ENCODE measurements at places on chromosomes 2 and 18. TPM values are rescaled to one million over a fixed set of nuclear protein-coding genes. Genes with fewer than 3 reads are reported as not detected.

DNA sequence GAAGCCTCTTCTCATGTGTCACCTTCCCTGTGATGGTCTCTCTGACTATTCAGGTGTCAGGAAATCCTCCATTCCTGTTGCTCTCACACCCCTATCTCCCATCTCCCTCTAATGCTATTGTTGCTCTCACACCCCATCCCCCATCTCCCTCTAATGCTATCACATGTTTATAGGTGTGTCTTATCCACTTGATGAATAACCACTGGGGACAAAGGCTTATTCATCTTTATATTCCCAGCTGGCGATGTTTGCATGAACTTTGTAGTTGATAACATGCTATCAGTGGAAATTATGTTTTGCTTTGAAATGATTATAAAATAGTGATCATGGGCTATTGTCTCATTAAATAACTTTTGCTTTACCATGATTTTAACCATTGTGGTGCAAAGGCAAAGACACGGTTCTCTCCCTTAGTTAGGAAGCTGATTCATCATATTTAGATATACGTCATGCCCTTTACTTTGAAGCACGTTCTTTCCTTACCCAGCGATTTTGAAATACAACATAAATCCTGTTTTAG, 220.5 kb downstream of the PMAIP1 start:
- H3K36me3 ChIP-seq, result no peaks in the 10 kb centered on the region
- H3K27me3 ChIP-seq, result peaks cover 21% of the 10 kb centered on the region
- H3K4me1 ChIP-seq, result no peaks in the 10 kb centered on the region
- peak; percentile 47 for DNase-seq
- no peak overlapping the region for H3K27ac ChIP-seq
- H3K4me3 ChIP-seq, result no peak overlapping the region

The CERKL gene
- 0.31 TPM for total RNA-seq

DNA sequence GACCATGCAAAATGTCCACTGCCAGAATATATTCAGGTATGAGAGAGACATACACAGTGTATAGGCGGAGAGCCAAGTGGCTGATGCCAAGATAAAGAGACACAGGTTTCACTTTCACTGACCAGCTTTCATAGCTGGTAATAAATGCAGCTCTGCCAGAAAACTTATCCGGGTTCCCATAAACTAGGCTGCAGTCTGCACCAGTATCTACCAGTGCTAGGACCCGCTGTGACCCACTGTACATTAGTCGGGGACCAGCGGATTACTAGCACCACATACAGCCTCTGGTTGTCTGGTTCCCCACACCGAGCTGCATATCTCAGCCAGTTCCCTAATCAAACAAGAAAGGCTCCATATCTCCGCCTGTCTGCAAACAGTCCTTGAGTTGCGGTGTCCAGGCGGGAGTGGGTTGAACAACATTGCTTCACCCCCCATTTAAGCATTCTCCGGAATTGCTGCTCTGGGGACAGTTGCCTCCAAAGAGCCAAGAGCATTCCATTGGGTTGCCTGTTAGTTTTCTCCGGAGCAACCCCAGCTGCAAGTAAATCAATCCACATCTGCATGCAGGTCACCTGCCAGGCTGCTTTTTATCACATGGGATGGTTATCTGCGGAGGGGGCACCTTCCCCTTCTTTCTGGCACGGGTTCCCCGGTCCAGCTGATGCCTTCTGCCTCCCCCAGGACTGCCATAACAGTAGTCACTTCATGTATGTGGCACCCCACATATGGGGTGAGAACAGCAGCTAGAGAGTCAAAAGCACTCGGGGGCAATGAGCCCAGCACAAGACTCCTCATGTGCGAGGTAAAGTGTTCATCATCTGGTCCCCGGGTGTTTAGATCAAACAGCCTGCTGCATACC, 18.0 kb upstream of the KLHL23 start:
- H3K36me3 ChIP-seq, result no peaks in the 10 kb centered on the region
- H3K4me1 ChIP-seq, result peaks cover 4% of the 10 kb centered on the region
- no peaks in the 10 kb centered on the region for H3K27me3 ChIP-seq
- H3K4me3 ChIP-seq, result no peak overlapping the region
- H3K27ac ChIP-seq, result no peak overlapping the region

The UGT1A5 gene
- total RNA-seq, result not detected

The KIDINS220 gene
- 33.8 TPM for total RNA-seq

GRCh38 chr18:57150828-57151227, 3.9 kb downstream of the BOD1L2 start:
- H3K4me3 ChIP-seq, result no peak overlapping the region
- H3K36me3 ChIP-seq, result no peaks in the 10 kb centered on the region
- H3K27me3 ChIP-seq, result no peaks in the 10 kb centered on the region
- DNase-seq, result peak; percentile 83
- H3K27ac ChIP-seq, result no peak overlapping the region
- peaks cover 9% of the 10 kb centered on the region for H3K4me1 ChIP-seq

DNA sequence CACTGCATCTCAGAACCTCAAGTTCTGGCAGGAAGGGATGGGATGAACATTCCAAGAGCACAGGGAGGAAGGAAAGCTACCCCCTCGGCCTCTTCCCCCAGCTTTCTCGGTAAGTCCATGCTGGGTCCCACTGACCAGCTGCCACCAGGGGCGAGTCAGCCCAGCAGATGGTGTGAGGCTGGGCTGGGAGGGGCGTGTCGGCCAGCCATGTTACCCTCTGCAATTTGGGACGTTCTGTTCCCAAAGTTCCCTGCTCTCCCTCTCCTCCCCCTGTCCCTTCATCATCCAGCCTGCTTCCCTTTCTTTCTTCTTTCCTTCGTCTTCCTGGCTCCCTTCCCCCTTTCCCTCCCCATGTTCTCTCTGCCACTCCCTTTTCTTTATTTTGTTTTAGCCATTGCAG, 74.3 kb upstream of the TNP1 start:
- no peaks in the 10 kb centered on the region for H3K36me3 ChIP-seq
- H3K27me3 ChIP-seq, result no peaks in the 10 kb centered on the region
- DNase-seq, result no peak
- H3K4me1 ChIP-seq, result peaks cover 2% of the 10 kb centered on the region

GRCh38 chr18:69158944-69159343, 241.7 kb upstream of the DOK6 start:
- no peaks in the 10 kb centered on the region for H3K4me1 ChIP-seq
- no peak overlapping the region for H3K27ac ChIP-seq

GRCh38 chr2:30747206-30747605, 60.0 kb downstream of the CAPN13 start:
- no peak overlapping the region for H3K4me3 ChIP-seq
- no peak overlapping the region for H3K27ac ChIP-seq
- DNase-seq, result no peak
- H3K27me3 ChIP-seq, result no peaks in the 10 kb centered on the region
- H3K4me1 ChIP-seq, result no peaks in the 10 kb centered on the region

GRCh38 chr2:30584116-30584515, 137.1 kb downstream of the LCLAT1 start:
- DNase-seq, result no peak
- H3K27me3 ChIP-seq, result no peaks in the 10 kb centered on the region
- H3K4me1 ChIP-seq, result no peaks in the 10 kb centered on the region
- no peaks in the 10 kb centered on the region for H3K36me3 ChIP-seq

GRCh38 chr2:161710131-161710915, 86.1 kb downstream of the SLC4A10 start:
- DNase-seq, result no peak
- no peaks in the 10 kb centered on the region for H3K36me3 ChIP-seq
- H3K4me1 ChIP-seq, result no peaks in the 10 kb centered on the region
- no peak overlapping the region for H3K4me3 ChIP-seq

The C2orf78 gene
- not detected for total RNA-seq

The GPR39 gene
- total RNA-seq, result 9.9 TPM

DNA sequence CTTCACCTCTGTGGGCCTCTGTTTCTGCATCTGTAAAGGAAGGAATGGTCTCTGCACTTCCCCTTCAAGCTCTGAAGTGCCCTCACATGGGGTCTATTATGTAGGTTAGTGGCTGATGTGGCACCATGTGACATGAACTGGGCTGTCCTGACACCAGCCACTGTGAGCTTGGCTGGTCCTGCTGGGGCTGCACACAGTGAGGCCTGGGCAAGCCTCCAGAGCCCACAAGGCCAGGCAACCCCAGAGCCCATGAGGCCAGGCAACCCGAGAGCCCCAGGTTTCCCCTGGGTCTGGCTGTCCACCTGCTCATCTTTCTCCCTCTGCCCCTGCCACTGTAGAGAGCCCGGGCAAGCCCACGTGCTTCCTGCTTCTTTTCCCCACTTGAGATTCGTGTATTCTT, 150.1 kb upstream of the SMAD2 start:
- no peaks in the 10 kb centered on the region for H3K36me3 ChIP-seq
- H3K27ac ChIP-seq, result no peak overlapping the region
- H3K4me1 ChIP-seq, result no peaks in the 10 kb centered on the region
- H3K27me3 ChIP-seq, result no peaks in the 10 kb centered on the region
- H3K4me3 ChIP-seq, result no peak overlapping the region
- peak; percentile 66 for DNase-seq

The RGPD3 gene
- 0.25 TPM for total RNA-seq

The GPR155 gene
- total RNA-seq, result 4.5 TPM

DNA sequence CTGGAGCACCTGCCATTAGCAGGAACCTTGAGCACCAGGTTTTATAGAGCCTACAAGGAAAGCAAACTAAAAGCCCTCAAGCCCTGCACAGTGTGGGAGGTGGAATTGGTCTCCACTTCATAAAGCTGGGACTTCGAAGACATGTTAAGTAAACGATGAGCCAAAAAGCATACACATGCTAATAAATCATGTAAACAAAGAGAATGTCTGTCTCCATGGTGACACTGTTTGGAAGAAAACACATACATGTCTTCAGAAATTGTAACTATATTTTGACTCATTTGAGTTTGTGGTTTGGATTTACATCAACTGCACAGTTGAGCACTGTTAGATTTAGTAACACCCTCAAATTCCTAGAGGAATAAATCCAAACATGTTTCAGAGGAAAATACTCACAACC, 978.5 kb upstream of the LRRTM1 start:
- H3K4me1 ChIP-seq, result no peaks in the 10 kb centered on the region
- DNase-seq, result no peak
- no peaks in the 10 kb centered on the region for H3K27me3 ChIP-seq

DNA sequence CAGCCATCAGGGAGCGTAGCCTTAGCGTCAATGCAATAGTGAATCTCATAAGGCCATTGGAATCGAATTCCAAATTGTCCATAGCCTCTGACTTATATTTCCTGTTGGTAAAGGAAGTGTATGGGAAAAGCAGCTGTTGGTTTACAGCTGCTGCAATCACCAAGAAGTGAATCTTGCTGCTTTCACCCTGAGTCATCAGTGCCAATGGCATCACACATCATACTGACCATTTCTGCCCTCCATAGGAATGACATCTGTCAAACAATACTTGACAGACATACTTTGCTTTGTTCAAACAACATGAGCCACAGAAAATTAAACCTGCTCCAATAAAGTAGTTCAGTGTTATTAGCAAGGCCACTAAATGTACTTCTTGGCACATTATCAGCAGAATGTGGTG, 111.2 kb upstream of the KLHL29 start:
- H3K27me3 ChIP-seq, result no peaks in the 10 kb centered on the region
- H3K27ac ChIP-seq, result no peak overlapping the region
- H3K4me3 ChIP-seq, result no peak overlapping the region
- no peak for DNase-seq

The CRYGD gene
- total RNA-seq, result 2.2 TPM

DNA sequence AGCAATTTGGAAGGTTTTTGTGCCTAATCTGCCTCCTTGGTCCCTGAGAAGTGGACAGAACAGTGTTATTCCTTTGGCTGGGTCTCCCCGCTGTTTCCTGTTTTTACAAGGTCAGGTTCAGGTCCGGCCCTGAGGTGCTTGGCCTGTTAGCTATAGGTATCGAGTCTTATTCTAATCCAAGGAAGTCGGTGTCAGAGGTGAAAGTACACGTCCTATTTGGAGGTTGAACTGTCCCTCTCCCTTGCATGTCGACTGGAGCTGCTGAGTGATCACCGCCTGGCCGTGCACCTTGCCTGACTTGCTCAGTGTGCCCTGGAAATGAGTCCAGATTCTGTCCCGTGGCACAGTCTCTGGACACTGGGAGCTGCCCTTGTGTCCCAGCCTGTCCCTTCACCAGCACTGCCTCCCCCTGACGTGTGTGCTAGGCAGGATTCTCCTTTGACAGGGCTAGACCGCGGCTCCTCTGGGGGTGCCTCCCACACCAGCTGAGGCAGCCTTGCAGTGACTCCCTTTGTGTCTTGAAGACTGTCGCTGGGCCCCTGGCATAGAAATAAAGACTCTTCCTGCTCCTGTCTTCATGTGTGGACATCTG, 65.7 kb upstream of the RBM44 start:
- H3K36me3 ChIP-seq, result peaks cover 61% of the 10 kb centered on the region
- no peak overlapping the region for H3K4me3 ChIP-seq
- H3K27ac ChIP-seq, result peak overlapping the region; percentile 8
- DNase-seq, result peak; percentile 65
- H3K4me1 ChIP-seq, result peaks cover 25% of the 10 kb centered on the region

DNA sequence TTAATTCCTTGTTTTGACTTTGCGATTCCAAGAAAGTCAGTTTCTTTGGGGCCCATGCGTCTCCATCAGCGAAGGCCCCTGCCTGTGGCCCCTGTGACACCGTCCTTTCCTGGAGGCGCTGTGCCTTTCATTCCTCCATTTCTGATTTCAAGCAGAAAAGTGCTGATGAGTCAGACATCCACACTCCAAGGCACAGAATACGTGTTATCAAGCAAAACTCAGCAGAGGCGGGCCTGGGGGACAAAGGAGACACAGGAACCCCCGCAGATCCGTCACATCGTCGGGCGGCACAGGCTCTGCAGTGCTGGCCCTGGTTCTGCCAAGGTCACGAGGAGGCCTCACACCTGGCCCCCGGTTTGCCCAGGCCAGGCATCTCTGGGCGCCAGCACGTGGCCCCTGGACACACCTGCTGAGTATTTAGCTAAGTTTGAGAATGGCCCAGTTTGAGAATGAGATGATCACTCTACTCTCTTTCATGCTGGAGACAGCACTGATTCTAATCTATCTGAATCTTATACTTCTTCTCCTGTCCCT, 7.2 kb upstream of the SALL3 start:
- DNase-seq, result no peak
- peaks cover 74% of the 10 kb centered on the region for H3K27me3 ChIP-seq
- H3K4me1 ChIP-seq, result no peaks in the 10 kb centered on the region

The PTMA gene
- 1,337 TPM for total RNA-seq

- peaks cover 51% of the 10 kb centered on the region for H3K36me3 ChIP-seq
- DNase-seq, result no peak
- no peaks in the 10 kb centered on the region for H3K4me1 ChIP-seq
These were observed 39.2 kb downstream of the HK2 start for GRCh38 chr2:74873012-74873665.

DNA sequence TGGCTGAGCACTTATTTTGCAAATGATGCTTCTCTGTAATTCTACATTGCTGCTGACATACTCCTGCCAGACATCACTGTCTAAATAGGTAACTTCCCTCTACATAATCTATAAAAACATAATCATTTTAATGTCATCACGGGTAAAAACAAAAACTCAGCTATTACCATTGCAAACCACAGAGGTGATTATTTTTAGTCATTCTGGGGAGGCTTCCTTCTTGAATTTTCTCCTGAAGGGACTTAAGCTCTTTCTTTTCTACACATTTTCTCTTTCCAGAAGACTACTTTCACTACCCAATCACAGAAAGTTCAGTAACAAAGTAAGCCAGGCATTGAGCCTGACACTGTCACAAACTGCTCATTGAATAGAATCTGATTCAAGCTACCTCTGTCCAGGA, 40.4 kb upstream of the NFU1 start:
- H3K4me1 ChIP-seq, result no peaks in the 10 kb centered on the region
- H3K4me3 ChIP-seq, result no peak overlapping the region
- H3K27me3 ChIP-seq, result no peaks in the 10 kb centered on the region
- H3K27ac ChIP-seq, result no peak overlapping the region

GRCh38 chr18:51120809-51121596, 76.5 kb downstream of the MEX3C start:
- no peaks in the 10 kb centered on the region for H3K4me1 ChIP-seq
- no peaks in the 10 kb centered on the region for H3K36me3 ChIP-seq
- H3K27me3 ChIP-seq, result no peaks in the 10 kb centered on the region

The CNDP1 gene
- total RNA-seq, result 0.51 TPM

Data from endodermal cell (in vitro differentiated cells).